Stimulated activated memory B cell treated with anti-CD40 and anti-IgM and Interleukin-4, amounts not matched to agents 10 μg/mL and 1 μg/mL and 100 μg/mL, for 72 hours (primary cell): ENCODE measurements at places on chromosomes 6 and 20.

DNA sequence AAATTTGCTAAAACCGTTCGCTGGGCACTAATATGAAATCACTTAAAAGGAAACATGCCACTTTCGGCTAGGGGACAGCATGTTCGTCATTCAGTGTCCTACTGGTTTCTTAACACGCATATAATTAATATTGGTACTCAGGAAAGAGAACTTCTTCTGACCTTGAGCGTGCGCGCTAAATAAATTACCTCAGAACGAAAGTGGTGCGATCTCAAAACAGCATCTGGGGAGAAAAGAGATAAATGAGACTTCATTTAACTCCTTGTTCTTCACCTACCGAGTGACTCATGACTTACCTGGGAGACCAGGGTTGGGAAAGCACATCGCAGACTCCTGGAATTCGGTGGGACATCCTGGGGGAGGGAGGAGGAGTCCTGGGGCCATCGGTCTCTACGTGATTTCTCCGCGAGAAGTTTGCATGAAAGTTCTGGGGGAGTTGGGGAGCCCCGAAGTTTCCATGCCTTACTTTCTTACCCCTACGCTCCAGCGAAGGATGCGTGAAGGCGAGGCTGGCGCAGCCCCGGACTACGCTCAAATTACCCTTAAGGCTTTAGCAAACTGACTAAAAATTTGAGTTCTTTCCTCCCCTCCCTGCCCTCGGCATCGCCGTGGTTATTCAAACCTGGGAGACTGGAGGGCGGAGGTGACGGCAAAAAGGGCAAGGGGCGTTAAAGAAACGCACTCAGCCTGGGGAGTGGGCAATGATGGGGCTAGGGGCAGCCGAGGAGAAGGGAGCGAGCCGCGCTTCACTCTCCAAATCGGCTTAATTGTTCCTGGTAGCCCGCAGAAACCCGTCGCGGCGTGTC, 1.1 kb upstream of the BEND6 start:
- ATAC-seq = peak; percentile 67

DNA sequence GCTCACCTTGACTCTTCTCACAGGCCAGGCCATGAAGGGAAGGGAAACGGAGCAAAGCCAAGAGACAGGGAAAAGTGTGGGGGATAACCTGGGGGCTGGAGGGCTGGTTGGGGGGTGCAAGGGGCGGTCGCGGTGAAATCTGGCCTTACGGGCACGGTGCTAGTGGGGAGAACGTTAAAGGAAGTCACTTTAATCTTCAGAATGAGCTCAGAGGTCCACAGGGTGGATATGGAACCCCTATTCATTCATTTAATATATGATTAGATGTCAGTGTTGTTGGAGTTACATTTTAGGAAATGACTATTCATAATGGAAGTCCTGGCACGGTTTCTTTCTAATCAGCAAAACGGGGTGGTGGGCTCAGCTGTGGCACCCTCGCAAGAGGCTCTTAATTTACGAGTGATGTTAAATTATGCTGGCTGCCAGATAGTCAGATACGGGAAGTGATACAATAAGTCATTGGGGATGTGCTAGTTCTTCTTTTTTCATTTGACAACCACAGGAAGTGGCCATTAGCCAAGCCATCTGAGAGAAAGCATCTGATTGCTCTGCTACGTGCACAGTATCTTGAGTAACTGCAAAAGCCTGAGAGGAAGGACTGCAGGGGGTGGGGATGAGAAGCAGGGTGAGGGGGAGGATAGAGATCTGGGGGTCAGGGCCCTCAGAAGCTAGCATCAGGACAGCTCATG, 253.0 kb downstream of the QKI start:
- ATAC-seq = peak; percentile 98

- no peak for ATAC-seq
Observed at GRCh38 chr20:25020345-25020744, 27.8 kb upstream of the APMAP start.

DNA sequence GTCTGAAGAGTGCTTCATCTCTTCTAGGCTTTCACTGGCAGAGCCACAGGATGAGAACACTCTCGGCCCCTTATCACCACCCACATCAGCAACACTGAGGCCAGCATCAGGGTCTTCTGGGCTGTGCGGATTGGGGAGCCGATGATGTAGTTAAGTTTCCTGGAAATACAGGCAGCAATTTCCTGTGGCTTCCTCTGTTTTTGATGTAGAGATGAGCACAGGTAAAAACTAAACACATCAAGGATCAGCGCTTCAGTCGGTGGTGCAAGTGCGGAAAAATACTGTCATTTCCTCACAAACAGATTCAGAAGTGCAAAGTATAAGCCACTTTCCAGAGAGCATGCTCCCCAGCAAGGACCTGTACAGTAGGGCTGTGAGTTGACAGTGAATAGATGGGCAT, 62.6 kb downstream of the BACH2 start:
- peak; percentile 48 for ATAC-seq

- no peak for ATAC-seq
Observed at GRCh38 chr20:51752343-51752951, 15.7 kb downstream of the ATP9A start.

DNA sequence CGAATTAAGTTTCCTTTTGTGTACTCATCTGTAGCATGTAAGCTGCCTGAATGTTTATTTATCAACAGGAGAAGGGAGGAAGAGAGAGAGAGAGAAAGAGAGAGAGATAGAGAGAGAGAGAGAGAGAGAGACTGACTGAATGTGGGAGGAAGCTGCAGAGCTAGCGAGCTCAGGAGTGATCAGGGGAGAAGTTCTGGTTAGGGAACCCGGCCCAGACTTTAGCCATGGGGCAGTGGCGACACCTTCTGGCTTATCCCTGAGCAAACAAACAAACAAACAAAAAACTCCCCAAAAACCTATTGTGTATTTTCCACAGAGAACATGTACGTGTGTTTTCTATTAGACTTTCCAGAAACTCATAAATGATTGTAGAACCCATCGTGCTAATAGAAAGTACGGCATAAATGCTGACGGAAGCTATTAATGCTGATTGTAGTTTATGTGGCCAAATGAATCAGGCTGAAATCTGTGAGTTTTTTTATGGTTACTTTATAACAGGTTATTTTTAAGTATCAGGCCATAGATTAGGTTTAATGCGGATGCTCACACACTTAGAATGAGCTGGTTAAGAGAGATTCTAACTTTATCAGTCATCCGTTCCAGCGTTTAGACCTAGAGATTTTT, 92.8 kb downstream of the CLIC5 start:
- ATAC-seq = peak; percentile 57

DNA sequence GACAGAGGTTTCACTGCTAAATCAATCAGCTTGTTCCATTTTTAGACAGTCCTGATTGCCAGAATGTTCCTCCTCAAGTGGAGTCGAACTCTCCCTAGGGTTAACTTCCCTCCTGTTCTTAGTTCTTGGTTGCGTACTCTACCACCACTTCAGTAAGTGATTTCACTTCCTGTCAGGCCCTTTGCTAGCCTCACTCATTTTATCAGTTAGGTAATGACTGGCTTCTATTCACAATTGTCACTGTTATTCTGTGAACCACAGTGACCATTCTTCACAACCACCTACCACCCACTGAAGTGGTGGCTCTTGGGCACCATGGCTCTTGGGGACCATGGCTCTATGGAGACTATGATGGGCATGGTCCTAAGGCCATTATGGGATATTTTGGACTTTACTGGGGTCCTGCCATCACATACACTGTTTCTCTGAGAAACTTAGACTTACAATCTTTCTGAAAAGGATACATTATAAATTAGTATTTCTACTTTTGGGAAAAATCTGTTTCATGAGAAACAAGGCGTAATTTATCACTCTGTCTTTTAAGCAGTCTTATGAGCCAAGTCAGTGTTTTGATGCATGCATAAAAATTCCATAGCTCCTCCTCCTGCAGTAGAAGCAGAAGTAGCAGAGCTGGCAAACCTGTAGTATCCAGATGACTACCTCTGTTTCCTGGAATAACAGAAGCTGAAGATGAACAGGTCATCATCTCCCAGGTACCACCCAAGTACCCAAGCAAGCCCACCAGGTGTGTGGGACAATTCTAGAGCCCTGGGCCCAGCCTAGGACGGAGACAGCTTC, 66.3 kb downstream of the ATXN1 start:
- ATAC-seq = peak; percentile 69

DNA sequence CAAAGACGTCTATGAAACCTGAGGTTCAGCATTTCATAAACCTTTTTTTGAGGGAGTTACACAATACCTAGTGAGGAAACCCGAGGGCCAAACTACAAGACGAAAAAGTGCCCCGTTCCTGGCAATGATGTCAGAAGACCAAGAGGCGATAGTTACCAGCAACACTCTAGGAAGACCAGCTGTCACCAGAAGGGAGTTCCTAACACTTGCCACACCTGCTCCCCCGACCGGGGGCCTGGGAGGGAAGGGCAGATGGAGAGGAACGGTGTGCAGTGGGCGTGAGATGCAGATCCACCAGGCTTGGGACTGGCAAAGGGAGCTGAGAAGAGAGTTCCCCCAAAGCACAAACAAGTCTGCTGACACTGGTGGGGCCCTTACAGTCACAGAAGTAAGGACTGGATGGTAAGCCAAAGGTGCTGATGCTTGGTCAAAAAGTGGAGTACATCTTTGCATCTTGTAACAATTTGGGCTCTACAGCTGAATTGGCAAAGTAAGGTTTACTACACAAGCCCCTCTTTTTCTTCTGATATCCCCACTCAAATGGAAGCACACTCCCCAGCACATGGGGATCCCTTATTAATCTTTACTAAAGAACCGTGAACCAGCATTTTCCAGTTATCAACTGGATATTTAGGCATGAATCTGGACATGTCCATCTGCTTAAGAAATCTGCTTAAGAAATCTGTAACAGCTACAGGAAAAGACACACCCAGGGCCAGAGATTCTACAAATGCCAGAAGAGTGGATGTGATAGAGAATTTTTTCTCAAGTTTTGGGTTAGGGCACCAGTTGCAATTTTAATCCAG, 38.5 kb downstream of the PANK2 start:
- no peak for ATAC-seq

DNA sequence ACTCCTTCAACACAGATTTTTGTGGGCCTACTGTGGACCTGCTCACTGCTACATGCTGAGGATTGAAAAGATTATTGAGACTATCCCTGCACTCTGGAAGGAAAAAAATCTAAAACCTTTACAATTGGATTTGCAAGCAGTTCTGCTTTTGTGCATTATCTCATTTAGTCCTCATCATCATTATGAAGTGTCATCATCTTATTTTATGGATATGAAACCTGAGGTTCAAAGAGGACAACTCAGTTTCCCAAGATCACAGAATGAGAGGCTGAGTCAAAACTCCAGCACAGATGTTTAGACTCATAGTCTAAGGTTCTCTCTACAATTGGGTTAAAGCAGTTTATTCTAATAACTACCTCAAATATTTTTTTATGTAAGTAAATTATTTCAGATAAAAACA, 160.2 kb upstream of the MARCKS start:
- peak; percentile 58 for ATAC-seq

GRCh38 chr6:40661726-40662125, 74.6 kb upstream of the LRFN2 start:
- ATAC-seq = no peak

DNA sequence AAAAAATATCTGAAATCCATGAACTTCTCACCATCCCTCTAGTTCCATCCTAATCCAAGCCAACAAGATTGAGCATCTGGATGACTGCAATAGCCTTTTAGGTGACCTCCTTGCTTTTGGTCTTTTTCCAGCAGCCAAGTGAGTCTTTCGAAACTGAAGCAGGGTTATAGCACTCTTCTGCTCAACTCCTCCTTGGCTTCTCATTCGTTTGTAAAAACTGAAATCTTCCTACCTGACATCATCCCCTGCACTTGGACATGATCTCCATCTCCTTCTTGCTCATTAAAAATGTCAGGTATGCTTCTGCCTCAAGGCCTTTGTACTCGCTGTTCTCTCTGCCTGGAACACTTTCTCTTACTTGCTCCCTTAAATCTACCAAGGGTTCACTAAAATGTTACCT, 46.0 kb downstream of the STX7 start:
- no peak for ATAC-seq

GRCh38 chr6:83536647-83537589, 24.6 kb downstream of the PRSS35 start:
- no peak for ATAC-seq

GRCh38 chr20:25320035-25320800, 70.4 kb downstream of the ABHD12 start:
- ATAC-seq = no peak

GRCh38 chr20:3909952-3910366, 20.8 kb downstream of the PANK2 start:
- ATAC-seq = no peak

DNA sequence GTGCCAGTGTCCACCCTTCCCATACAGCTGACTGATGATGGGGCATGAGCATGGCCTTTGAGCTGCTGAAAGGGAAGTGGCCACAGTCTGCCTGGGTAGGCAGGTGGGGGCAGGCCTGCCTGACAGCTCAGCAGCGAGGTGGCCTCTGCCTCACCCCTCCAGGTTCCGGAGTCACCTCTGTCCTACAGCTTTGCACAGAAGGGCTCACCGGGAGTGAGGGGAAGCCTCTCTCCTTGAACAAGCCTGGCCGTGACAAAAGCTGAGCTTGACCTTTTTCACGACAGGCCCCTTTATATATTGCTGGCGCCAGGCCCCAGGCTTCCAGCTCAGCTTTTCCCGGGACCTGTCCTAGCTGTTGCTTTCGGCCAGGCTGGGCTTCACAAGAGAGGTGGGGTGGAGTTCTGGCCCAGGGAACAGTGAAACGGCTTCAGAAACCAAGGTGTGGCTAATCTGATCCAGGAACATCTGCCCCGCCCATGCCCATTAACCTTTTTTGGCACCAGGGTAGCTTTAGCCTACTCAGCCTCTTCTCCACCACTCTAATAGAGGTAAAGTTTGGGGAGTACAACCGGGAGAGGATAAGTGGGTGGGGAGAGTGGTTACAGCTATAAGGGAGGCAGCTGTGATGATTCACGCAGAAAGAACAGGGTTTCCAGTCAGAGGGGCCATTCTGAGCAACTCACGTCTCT, 42.9 kb downstream of the C6orf132 start:
- ATAC-seq = no peak

GRCh38 chr6:23447731-23448130, 678.3 kb upstream of the NRSN1 start:
- no peak for ATAC-seq

DNA sequence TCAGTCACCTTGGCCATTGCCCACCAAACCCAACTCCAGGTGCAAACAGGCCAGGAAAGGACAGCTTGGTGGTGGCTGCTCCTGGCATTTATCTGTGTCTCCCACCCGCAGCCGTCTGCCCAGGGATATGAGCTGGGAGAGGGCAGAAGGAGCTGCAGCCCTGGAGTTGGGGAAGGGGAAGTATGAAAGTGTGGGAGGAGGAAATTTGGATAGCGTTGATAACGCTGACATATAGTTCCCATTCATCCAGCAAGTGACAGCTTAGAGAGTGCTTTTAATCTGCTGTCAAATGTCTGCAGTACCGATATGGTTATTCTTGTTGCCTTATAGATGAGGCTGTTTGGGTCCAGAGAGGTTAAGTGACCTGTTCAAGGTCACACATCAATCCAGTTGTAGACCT, 741 bp downstream of the KCNK16 start:
- no peak for ATAC-seq

- no peak for ATAC-seq
Observed at GRCh38 chr20:25466846-25467245, 59.4 kb downstream of the GINS1 start.

- ATAC-seq = no peak
Observed at GRCh38 chr6:43871933-43872332, 101.9 kb downstream of the VEGFA start.
